ENCODE measurements at places on chromosomes 3 and 15.

GRCh38 chr3:3082234-3082924 lies 27.8 kb downstream of the IL5RA start:
- DNase-seq, result no peak

DNA sequence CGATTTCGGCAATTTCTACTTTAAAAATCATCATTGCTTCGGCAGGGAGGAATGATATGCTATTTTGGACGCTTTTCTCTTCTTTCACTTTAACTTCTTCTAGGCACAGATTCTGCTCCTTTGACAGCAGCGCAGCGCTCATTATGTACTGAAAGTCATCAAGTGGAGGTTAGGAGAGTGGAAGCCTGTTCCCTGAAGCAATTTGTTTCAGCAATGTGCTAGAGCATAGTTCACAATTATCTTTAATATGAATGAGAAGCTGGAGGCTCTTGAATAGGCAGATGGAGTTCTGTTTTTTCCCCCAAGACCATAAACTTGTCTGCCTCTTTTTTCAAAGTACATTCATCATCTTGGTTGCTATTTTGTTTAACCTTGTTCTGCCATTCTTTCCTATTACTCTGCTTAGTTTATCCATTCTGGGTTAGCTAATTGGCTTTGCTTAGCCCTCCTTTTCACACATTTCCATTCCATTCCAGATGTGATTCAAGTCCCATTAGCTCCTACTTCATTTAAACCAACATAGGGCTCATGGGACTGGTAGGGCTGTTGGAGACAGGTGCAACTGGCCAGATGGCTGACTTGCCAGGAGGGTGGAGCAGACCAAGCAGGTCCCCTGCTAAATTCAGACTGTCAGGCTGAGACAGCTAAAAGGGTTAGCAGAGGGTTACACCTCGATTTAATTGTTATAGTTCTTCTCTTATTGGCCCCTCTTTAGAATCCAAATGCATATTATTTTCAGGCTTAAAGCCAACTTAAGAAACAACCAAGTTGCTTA lies 534.7 kb upstream of the CBLB start:
- no peak for DNase-seq

DNA sequence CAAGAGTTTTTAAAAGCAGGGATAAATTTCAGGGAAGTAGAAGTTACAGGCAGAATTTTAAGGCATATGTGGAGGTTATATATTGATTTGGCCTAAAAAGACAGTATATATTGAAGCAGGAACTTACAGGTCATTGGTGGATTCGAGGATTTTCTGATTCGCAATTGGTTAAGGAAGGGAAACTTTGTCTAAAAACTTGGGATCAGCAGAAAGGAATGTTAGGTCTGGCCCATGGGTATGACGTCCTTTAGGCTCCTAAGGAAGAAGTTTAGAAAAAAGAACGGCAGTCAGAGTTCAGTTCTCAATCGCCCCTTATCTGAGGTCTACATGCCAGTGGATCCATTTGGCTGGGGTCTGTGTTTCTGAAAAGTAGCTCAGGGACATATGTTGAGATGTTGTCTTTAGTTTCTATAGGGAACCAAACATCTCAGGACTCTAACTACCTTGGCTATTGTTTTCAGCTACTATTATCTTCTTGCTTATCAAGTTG lies 33.2 kb upstream of the ACP3 start:
- no peak for DNase-seq

DNA sequence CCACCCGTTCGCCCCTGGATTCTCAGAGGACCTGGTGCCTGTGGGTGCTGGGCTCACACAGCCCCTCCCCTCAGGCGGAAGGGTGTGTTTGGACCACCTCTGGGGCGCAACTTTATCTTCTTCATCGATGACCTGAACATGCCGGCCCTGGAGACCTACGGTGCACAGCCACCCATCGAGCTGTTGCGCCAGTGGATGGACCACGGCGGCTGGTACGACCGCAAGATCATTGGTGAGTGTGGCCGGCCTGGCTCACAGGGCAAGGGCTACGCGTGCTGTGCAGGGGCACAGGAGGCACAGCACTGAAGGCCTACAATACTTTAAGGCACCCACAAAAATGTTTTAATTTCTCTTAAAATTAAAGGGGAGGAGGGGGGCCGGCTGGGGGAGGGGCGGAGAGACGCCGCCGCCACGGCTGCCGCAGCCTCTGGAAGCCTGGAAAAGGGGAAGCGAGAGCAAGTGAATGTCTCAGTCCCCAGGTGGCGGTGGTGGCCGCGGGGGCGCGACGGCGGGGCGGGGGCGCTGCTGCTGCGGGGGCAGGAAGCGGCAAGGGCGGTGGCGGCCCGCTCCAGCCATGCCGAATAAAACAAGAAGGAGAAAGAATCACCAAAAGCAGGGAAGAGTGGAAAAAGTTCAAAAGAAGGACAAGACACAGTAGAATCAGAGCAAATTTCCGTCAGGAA lies 56.8 kb downstream of the DNAH1 start:
- DNase-seq, result no peak

DNA sequence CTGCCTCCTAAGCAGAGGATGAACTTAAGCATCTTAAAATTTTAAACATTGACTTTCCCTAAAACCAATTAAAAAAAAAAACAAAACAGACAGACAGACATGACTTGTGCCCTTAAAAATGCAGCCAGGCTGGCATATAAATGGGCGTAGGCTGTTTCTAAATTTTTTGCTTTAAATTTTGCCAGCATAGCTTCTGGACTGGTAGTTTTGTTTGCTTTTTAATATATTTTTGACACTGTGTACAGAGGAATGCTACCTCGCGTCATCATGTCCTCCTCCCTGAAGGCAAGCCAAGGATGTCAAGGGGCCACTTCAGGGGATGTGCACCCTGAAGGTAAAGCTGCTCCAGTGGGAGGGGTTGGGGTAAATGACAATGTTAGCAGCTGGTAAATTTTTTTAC lies 134.8 kb downstream of the PGPEP1L start:
- no peak for DNase-seq

- no peak for DNase-seq
Observed at GRCh38 chr15:62578546-62578945, 413.5 kb upstream of the C2CD4B start.

GRCh38 chr3:174749143-174749542 lies 110.0 kb upstream of the NAALADL2 start:
- no peak for DNase-seq

- DNase-seq, result no peak
Observed at GRCh38 chr3:108391917-108392593, 95.7 kb downstream of the HHLA2 start.

GRCh38 chr15:63727542-63727941 lies 106.2 kb downstream of the HERC1 start:
- no peak for DNase-seq

- DNase-seq, result no peak
Observed at GRCh38 chr3:107943786-107944523, 146.9 kb downstream of the CD47 start.
